ENCODE measurements at places on chromosomes 3 and 15.

DNA sequence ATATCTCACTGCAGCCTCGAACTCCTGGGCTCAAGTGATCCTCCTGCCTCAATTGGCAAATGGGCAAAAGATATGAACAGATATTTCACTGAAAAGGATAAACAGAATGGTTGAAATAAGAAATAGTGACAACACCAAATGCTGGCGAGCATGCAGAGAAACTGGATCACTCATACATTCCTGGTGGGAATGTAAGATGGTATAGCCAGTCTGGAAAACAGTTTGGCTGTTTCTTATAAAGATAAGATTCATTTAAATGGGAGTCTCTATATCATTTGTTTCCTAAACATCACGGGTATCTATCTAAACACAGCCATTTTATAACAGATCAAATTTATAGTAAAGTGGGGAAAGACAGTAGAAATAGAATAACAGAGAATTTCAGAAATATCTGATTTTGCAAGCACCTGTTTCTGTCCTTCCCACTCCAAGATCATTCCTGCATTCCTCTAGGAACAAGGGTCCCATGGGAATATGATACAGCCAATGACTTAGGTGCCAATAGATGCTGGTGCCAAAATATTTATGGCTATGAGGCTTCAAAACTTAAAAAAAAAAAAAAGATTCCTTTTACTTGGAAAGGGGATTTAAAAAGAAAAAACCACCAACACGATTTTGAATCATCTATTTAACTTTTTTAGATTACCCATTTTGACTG lies 9.9 kb upstream of the TFDP2 start:
- no peak for DNase-seq

DNA sequence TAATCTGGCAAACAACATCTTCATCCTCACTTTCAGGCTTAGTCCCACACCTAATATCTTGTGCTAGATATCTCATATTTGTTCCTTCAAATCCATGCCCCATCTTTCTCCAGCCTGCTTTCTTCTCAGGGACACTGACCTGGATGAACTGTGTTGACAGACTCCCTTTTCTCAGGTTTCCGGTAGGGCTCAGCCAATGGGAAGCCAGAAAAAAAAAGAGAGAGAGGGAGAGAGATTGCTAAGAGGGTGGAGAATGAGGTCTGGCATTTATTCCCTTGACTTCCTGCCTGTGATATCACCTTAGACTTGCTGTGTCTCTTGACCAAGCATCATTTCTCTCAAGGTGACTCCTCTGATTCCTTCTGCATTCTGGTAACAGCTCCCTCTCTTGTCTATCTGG lies 145.6 kb upstream of the ABI3BP start:
- no peak for DNase-seq

DNA sequence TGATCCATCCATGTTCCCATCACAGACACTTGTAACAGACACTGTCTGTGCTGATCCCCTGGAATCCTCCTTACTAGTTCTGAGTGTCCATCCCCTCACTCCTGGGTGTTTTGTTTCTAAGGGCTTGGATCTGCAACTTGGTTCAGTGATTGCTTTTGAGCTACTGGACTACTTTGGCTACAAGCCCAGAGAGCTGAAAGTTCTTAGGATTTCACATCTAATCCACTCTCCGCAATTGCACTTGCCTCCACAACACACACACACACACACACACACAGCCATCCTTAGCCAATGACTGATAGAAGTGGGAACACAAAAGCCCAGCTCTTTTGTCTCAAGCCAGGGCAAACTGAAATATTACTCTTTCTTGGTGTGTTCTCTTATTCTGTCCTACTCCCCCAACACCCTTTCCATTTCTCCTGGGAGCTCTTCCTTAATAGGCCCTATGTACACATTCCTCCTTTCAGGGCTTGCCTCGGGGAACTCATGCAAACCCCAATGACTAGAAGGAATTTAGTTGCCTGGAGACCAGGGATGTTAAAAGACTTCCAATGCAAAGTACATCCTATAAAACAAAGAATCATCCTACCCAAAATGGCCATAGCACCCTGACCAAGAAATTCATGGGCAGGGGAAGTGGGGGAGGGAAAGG lies 206.1 kb upstream of the UBE2E2 start:
- no peak for DNase-seq

- peak; percentile 25 for DNase-seq
Observed at GRCh38 chr15:83061680-83062079, 5.4 kb downstream of the BTBD1 start.

DNA sequence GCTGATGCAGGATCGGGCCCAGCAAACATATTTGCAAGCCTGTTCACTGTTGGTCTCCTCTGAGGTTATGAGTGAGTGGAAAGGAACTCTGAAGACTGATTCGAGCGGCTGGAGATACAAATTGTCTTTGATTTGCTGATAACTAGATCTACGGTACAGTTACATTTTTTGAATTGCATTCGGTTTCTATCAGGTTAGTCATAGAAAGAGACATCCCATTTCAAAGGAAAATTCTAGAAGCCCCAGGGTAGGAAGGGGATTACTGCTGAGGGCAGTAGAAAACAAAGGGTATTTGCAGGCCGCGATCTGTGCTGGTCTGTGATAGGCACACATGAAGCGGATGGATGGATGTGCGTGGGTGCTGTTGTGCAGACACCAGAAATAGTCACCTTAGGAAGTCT lies 228.4 kb downstream of the ITPR1 start:
- no peak for DNase-seq

- DNase-seq = peak; percentile 86
Observed at GRCh38 chr15:98421419-98422129, 226.8 kb upstream of the IGF1R start.

DNA sequence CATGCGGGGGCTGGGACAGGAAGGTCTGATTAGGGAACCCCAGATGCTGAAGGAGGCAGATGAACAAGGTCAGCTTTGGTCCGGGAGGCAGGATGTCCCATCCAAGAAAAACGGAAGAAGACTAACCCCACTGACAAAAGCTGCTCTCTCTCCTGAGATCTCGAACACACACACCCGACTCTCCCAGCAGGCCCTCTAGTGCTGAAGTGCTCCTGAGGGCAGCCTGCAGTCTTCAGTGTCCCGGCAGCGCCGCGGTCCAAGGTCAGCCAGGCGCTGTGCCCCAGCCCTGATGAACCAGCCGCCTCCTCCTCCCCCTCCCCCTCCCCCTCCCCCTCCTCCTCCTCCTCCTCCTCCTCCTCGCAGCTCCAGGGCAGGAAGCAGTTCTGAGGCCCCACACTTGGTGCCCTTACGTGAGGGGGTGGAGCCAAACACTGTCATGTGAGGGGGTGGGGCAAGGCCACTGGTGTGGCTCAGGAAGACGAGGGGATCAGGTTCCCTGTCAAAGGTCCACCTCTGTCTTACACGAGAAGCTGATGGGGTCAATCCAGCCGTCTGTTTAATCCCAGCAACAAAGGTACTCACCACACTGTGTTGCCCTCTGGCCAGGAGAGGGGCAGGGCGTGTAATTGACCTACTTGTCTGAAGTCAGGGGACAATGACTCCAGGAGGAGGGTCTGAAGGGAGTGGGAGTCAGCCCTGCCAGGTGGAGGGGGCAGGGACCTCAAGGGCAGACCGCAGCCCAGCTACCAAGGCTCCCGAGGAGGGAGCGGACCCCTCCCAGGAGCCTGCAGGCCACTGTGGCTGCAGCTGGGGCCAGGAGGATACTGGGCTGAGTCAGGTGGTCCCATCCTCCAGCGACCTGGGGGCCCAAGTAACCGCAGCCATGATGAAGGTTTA lies 34.3 kb downstream of the PRR23E start:
- no peak for DNase-seq

- DNase-seq = no peak
Observed at GRCh38 chr15:35717721-35718120, 171.8 kb upstream of the DPH6 start.

DNA sequence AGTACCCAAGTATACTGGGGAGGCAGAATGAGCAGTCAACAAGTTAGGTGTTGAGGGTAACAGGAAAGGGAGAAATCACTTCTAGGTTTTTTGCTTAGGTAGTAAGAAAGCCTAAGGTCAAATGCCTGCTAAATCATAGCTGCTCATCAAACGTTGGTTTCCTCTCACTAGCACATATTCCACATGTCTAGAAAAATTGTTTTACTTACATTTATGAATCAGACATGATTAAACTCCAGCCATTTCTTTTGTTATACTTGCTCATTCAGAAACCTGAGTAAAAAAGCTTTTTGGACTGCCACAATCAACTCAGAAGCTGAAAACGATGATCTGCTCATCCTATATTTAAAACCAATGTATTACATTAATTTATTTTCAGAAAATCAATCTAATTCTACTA lies 40.2 kb downstream of the SLC9A9 start:
- DNase-seq = no peak

- DNase-seq = no peak
Observed at GRCh38 chr3:62246094-62246493, 127.3 kb downstream of the FEZF2 start.

- no peak for DNase-seq
Observed at GRCh38 chr3:113721636-113722035, 24.4 kb downstream of the NAA50 start.

DNA sequence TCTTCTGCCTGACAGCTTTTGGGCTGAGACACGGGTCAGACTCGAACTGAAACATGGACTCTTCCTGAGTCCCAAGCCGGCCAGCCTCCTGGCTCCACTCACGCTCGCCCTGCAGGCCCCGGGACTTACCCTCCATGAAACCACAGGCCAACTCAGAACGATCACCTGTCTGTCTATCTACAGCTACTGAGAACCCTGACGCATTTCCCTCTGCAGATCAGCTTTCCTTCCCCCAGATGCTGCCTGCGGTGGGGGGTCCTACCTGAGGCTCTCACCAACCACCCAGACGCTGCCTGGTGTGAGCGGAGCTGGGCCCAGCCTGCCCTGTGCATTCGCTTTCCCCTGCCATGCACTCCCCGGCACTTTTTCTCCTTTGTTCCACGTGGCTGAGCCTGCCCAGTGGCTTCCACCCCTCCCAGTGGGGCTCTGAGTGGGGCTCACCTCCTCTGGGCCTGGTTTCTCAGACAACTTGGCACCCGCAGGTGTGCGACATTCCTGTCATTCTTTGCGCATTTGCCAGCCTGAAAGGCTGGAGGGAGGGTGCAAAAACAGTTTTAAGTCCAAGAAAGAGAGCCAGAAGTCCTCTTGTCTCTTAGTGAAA lies 60.2 kb downstream of the PLXNA1 start:
- DNase-seq = no peak

DNA sequence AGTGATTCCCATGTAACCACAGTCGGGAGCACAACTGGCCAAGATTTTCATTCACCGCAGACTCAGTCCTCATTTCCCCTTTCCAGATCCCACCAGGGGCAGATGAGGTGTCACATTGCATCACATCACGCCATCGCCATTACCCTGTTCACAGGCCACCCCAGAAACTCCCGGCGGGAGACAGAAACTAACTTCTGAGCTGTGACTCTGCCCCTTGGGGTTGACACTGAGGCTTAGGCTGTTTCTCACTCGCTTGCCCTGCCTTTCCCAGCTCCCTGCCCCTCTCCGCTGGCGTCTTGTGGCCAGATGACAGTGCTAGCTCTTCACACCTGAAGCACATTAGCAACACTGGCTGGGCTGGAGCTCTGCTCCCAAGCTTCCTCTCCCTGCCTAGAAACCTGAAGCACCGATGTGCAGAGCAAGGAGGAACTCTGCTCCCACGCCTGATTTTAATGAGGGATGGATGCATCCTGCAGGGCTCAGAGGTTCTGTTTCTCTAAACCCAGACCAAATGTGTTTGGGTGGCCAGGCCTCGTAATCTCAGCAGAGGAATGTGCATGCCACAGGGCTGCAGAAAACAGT lies 88.8 kb upstream of the CTDSPL start:
- DNase-seq = no peak

- DNase-seq = no peak
Observed at GRCh38 chr3:21158861-21159542, 592.0 kb downstream of the ZNF385D start.

- no peak for DNase-seq
Observed at GRCh38 chr3:179236669-179237301, 14.1 kb downstream of the KCNMB3 start.

DNA sequence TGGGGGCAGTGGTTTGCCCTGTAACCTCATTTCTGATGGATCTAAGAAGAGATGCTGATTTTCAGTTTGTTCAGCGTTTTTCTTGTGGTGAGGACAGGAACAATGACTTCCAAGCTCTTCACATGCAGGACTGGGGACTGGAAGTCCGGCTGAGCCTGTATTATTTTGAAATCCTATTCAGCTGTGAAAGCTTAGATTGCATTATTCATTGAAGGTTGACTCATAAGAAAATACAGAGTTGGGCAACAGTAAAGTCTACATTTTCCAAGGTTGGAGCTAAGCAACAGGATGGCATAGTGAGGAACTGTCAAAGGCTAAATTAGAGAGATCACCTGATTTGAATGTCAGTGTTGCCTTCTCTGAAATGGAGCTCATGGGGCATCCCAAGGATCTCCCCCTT lies 230.9 kb upstream of the FEZF2 start:
- DNase-seq = no peak
